Activated CD8-positive, alpha-beta memory T cell treated with anti-CD3 and anti-CD28 coated beads for 1 hour (primary cell): ENCODE measurements at places on chromosomes 12 and 14.

DNA sequence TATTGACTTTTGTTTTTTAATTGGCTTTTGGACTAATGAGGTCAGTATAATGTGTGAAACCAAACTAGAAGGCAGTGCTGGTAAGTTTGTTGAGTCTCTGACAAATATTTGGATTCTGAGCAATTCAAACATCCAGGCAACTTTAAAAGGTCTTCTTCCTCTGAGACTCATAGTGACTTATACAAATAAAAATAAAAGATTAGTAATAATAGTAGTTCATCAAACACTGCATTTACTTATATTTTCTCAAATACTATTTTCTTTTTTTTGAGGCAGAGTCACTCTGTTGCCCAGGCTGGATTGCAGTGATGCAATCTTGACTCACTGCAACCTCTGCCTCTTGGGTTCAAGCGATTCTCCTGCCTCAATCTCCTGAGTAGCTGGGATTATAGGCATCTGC lies 337.9 kb downstream of the DAD1 start:
- DNase-seq = no peak

GRCh38 chr14:71514941-71515919 lies 417.0 kb upstream of the RGS6 start:
- DNase-seq = no peak

DNA sequence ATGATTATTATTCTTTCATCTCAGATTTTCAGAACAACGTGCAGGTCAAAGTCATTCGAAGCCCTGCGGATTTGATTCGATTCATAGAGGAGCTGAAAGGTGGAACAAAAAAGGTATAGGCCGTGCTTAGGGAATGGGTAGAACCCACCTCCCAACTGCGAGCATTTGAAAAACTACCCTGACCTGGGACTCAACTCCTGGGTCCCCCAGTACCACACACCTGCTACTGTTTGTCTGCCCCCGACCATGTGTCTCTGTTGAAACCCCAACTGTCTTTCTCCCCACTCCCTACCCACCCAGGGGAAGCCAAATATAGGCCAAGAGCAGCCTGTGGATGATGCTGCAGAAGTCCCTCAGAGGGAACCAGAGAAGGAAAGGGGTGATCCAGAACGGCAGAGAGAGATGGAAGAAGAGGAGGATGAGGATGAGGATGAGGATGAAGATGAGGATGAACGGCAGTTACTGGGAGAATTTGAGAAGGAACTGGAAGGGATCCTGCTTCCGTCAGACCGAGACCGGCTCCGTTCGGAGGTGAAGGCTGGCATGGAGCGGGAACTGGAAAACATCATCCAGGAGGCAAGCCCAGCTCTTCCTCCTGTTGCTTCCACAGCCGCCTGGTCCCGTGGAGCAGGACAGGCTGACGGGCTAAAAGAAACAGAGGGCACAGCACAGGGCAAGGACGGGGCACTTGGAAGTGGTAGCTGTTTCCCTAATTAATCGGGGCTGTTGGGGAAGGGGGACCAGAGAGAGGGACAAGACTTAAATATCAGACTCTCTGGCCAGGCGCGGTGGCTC lies 20.5 kb downstream of the AGAP2 start:
- no peak for DNase-seq

DNA sequence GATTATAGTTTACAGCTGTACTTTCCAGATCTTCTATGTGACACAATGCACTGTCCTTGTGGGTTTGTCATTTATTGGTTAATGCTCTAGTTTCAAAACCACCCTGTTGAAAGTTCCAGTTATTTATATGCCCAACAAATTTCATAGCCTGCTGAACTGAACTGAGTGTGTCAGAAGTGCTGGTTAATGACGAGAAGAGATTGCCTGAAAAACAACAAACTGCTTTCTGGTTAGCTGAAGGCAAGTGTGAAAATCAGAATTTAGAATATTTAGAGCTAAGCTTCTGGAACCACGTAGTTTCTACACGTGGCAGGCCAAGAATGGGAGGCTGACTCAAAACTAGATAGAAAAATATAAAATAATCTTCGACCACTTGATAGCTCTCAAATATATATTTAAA lies 19.1 kb upstream of the RIN3 start:
- no peak for DNase-seq

GRCh38 chr14:33652566-33653307 lies 298.1 kb downstream of the EGLN3 start:
- no peak for DNase-seq

GRCh38 chr14:49769171-49769570 lies 1.2 kb downstream of the KLHDC2 start:
- DNase-seq = no peak

GRCh38 chr14:53022593-53022992 lies 71.7 kb upstream of the FERMT2 start:
- no peak for DNase-seq

GRCh38 chr12:79549531-79550271 lies 141.1 kb downstream of the PAWR start:
- DNase-seq = no peak

GRCh38 chr12:122501489-122501989 lies 807 bp upstream of the ZCCHC8 start:
- DNase-seq = no peak

GRCh38 chr12:59389968-59390576 lies 205.8 kb upstream of the SLC16A7 start:
- DNase-seq = no peak

DNA sequence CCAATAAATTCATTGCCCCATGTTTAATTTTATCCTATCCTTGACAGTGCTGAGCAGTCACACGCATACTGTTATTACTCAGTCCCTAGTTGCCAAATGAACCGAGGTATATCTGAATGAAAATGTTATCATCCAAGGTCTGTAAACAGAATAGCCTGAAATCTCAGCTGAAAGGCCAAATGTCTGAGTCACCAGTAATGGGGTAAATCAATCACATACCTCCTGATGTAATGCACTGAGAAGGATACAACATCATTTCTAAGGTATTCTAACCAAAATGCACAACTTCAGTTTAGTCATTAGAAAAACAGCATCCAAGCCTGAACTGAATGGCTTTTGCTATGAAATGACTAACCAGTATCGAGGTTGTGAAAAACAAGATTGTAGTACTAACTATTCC lies 228.6 kb downstream of the DPF3 start:
- DNase-seq = no peak

DNA sequence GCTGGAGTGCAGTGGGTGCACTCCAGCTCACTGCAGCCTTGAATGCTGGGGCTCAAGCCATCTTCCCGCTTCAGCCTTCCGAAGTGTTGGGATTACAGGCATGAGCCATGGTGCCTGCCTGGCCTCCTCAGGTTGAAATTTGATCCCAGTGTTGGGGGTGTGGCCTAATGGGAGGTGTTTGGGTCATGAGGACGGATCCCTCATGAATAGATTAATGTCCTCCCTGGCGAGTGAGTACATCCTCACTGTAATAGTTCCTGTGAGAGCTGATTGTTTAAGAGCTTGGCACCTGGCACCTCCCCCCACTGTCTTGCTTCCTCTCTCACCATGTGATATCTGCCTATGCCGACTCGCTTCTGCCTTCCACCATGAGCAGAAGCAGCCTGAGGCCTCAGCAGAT lies 84.7 kb downstream of the TSPAN9 start:
- DNase-seq = no peak

GRCh38 chr12:69055280-69055679 lies 122.3 kb upstream of the CPM start:
- no peak for DNase-seq

DNA sequence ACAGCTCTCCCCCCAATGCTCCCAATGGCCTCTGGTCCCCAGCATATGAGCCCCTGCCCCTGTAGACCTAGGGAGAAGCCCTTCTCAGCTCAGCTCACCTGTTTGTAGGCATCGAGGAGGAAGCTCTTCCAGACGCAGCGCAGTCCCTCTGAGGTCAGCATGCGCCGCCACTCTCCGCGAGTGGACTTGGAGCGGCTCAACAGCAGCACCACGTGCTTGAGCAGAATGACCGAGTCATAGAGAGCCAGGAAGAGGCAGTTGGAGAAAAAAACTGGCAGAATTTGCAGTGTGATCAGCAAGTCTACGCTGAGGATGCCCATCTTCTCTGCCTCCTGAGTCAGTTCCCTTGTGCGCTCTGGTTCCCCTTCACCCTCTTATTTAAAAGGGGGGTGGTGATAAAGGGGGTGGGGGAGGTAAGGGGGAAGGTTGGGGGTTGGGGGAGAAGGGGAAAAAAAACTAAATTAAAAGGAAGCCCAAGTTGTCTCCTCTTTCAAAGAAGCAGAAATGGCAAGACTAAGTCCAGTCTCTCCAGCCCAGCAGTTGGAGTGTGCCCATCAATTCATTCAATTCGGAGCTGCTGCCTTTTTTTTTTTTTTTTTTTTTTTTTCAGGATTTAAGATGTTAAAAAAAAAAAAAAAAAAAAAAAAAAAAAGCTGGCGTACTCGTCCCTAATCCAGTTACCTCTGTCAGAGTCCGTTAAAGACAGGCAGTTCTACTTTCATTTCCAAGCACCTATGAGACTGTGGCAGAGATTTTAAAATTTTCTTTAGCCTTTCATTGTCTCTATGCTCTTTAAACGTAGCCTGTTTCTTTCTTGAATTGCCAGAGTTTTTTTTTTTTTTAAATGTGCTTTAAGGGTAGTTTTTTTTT lies at the start of gene DIO2:
DIO2 (minus strand) TSS at position 352 of the 870 bp plus-strand sequence; CDS start at position 320, 32 bp downstream.
- no peak for DNase-seq

DNA sequence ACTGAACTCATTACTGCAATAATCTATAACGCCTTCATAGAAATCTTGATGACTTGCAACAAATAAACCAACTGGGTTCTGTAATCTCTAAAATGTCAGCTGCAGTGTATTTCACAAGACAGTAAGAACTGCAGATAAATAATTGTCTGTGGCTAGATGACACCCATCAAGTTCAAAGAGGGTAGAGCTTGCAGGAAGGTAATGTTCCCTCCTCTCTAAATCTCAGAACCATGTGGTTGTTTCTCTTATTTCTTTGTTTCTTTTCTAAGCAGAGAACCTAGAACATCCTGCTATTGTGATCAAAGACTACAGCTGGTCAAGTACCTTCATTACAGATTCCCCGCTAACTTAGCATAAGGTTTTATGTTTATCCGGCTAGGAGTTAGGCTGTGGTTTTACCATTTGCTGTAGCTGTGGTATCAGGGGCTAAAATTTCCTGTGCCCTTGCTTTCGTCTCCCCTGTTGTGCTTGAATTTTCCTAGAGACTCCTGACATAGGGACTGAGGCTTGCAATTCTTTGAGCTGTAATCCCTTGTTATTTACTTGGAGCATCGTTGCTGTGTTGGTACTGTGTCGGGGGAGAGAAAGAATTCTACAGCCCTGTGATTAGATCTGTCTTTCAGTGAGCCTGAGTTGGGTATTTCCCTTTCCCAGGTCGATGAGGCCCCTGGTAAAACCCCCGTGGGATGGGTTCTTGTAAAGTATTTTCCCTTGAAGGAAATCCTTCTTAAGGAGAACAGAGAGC lies 253.1 kb upstream of the BTG1 start:
- DNase-seq = no peak

DNA sequence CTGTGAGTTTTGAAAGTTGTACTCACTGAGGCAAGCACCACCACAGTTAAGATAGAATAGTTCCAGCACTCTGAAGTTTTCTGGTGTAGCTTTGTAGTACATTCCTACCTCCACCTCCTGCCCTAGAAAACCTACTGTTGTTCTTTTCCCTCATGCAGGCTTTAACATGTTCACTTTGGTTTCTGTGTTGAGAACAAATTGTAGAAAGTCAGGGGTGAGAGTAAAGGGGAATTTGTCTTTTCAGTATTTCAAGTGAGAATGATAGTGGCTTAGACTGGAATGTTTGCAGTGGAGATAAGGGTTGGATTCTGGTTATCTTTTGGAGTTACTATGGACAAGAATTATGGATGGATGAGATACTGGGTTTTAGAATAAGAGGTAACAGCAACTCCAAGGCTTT lies 67.2 kb downstream of the AEBP2 start:
- DNase-seq = no peak

DNA sequence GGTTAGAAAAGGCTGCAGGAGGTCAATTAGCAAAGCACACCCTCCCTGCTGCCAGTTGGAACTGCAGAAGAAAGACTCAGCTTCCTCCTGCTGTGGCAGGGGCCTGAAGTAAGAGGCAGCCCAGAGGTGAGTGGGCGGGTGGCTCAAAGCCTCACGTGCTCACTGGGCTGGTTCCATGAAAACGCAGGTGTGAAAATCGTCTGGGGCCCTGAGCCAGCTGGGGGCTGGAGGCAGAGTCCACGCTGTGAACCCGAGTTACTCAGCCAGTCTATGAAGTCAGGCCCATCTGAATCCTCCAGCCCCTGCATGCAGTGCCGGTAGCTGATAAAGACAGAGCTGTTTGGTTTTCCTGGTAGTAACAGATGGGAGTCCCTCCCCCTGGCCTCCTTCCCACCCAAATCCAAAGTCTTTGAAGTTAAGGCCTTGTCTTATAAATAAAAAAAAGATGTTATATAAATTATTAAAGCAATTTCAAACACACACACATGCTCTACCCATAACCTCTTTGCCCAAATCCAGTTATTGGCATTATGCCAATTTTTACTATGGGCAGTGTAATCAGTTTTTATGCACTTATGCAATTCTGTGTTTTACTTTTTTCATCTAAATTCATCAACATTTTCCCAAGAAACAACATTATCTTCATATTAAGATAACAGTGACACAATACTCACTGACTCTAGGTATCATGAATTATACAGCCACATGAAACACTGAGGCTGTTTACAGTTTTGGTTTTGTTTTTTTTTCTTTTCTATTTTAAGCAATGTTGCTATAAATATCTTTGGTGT lies 57.9 kb upstream of the PNMA1 start:
- peak; percentile 38 for DNase-seq

GRCh38 chr14:26191123-26191522 lies 406.7 kb downstream of the NOVA1 start:
- DNase-seq = no peak

- DNase-seq = no peak
Measured at GRCh38 chr14:64937821-64938193, 4.7 kb downstream of the GPX2 start.

- DNase-seq = no peak
Measured at GRCh38 chr12:32305163-32305562, 94.2 kb upstream of the FGD4 start.

DNA sequence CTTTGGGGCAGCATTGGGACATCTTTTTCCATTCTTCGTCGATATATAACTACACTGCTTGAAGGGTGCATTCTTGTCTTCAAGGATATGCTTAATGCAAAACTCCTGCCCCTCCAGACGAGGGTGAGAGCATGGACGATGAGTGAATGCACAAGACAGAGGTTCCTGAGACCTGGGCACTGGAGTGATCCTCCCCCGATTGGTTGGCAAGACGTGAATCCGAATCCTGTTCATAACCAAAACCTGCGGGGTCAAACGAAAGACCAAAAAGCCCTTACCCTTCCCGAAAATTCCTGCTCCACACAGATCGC lies 684 bp downstream of the KANSL2 start:
- no peak for DNase-seq

- no peak for DNase-seq
Measured at GRCh38 chr12:34033628-34034296, 11.5 kb downstream of the ALG10 start.

DNA sequence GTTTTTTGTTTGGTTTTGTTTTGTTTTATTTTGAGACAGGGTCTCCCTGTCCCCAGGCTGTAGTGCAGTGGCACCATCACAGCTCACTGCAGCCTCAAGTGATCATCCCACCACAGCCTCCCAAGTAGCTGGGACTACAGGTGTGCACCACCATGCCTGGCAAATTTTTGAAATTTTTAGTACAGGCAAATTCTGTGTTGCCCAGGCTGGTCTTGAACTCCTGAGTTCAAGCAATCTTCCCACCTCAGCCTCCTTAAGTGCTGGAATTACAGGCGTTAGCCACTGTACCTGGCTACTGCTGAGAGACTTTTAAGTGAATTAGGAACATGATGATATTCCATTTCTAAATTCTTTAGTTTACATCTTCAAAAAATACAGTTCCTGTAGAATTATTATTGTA lies 2.6 kb downstream of the LYZ start:
- no peak for DNase-seq
